ENCODE measurements at places on chromosomes 13 and 19.
A peak's percentile ranks its signal among the peaks of the same experiment; 100 is the strongest.

DNA sequence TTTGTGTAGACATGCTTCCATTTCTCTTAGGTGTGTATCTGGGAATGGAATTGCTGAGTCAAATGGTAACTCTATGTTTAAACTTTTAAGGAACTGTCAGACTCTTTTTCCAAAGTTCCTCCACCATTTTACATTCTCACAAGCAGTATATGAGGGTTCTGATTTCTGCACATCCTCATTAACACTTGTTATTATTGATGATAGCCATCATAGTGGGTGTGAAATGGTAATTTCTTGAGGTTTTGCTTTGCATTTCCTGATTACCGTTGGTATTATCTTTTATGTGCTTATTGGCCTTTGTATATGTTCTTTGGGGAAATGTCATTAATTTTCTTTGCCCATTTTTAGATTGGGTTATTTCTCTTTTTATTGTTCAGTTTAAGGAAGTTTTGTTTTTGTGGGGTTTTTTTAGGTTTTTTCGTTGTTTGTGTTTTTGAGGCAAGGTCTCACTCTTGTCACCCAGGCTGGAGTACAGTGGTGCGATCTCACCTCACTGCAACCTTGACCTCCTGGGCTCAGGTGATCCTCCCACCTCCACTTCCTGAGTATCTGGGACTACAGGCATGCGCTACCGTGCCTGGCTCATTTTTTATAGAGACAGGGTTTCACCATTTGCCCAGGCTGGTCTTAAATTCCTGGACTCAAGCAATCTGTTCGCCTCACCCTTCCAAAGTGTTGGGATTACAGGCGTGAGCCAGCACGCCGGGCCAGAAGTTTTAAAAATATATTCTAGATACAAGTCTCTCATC lies 34.3 kb downstream of the NAA16 start:
- no peak for DNase-seq

GRCh38 chr13:84844473-84844872 lies 954.7 kb downstream of the SLITRK6 start:
- DNase-seq, result no peak

DNA sequence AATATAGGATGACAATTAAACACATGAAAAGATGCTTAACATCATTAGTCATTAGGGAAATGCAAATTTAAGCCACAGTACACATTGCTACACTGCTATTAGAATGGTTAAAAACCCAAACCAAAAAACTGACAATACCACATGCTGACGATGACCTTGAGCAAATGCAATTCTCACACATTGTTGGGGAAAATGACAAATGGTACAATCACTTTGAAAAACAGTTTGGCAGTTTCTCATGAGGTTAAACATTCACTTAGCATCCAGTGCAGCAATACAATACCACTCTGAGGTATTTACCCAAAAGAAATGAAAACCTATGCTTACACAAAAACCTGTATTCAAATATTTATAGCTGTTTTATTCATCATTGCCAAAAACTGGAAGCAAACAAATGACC lies 11.3 kb downstream of the FLT3 start:
- DNase-seq, result no peak

DNA sequence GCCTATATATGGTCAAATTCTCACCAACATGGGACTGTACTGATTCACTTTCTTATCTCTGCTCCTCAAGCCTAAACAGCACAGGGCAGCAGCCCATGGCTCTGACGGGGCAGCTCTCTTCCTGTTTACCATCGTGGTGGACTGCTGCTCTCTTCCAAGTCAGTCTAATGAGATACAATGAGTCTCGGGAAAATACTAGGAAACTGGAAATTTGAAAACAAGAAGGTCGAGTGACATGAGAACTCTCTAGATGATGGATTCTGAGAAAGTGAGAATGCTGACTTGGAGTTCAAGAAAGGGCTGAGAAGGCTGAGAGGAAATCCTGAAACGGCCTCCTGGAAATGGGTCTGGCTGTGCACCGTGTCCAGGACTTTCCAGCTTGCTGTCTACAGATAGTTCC lies 122.8 kb upstream of the ARGLU1 start:
- no peak for DNase-seq

- peak; percentile 24 for DNase-seq
These were observed 22.2 kb downstream of the CCDC169 start for GRCh38 chr13:36275190-36276002.

DNA sequence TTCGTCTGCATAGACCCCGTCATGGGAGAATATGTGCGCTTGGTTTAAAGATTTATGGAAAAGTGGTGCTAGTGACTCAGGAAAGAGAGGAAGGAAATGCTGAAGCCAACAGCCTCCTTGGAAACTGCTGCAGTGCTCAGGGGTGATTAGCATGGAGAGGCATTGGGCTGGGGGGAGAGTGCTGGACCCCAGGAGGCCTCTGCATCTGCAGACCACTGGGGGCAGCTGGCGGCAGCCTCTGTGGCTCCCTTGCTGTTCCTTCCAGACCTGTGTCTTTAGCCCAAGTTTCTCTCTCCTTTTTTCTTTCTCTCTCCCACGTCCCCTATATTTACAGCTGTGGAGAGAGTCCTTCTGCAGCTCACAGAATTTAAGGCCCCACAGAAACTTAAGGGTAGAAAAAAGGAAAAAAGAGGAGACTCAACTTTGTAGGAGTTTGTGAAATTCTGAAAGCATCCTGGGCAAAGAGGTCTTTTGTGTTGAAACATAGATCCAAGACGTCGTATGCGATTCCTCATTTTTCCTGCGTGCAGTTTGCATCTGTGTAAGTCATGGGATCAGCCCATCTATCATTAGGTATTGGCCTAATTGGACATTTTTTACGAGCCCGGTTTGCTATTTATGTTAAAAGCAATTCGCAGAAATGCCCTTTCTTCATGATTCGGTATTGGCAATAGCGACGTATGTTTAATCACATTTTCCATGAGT lies 116.2 kb upstream of the ZNF536 start:
- no peak for DNase-seq

GRCh38 chr13:102394158-102395053 lies 7.4 kb downstream of the FGF14 start:
- DNase-seq, result peak; percentile 90

- DNase-seq, result no peak
These were observed 278 bp upstream of the ZNF274 start for GRCh38 chr19:58182577-58182988.

Measured in globus pallidus (tissue), 1 donor.